ENCODE measurements at places on chromosomes 1 and 21.

DNA sequence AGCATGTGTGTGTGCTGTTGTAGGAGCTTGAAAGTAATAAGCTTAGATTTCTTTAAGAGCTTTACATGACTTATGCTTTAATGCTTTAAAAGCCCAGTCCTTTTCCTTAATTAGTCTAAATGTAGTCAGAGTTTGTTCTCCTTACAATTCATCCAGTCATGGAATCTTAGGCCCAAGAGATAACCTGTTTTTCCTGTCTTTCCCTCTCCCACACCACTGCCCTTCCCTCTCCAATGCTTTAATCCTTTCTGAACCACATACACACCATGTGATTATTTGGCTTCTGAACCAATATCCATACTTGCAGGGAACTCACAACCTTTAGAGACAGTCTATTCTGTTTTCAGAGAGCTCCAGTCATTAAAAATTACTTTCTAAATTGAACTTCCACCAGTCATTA, 37.6 kb downstream of the ALG6 start:
- no peak for DNase-seq

DNA sequence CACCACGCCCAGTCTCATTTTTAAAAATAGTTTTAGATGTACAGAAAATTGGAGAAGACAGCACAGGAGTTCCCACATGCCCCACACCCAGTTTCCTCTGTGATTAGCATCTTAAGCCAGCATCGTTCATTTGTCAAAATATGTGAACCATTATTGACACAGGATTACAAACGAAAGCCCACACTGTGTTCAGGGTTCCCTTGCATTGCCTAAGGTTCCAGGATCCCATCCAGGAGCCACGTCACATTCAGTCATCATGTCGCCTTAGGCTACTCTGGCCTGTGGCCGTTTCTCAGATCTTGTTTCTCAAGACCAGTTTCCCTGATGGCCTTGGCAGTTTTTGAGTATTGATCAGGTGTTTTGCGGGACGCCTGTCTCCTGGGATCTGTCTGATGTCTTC, 34.7 kb upstream of the TNFRSF1B start:
- DNase-seq = no peak

- no peak for DNase-seq
Measured at GRCh38 chr1:100230765-100231164, 18.9 kb downstream of the DBT start.

DNA sequence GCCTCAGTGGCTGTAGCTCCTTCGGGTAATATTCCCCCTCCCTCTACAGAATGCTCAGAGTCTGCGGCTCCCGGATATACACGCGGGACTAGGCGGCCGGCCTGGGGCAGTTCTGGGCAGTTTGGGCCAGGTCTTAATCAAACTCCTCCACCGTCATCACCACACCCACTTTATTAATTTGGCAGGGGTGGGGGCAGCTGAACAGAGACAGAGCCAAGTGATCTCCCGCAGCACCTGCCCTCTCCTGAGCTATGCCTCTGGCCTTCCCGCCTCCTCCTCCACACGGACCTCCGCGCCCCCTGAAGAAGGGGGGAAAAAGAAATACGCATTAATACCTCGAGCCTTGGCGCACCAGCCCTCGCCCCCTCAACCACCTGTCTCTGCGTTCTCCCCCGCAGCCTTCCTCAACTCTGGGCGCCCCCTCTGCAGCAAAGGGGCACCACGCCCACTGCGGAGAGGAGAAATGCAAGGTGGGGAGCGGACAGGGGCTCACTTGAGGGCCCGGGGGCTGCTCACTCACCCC, 42.6 kb downstream of the CD34 start:
- peak; percentile 24 for DNase-seq

DNA sequence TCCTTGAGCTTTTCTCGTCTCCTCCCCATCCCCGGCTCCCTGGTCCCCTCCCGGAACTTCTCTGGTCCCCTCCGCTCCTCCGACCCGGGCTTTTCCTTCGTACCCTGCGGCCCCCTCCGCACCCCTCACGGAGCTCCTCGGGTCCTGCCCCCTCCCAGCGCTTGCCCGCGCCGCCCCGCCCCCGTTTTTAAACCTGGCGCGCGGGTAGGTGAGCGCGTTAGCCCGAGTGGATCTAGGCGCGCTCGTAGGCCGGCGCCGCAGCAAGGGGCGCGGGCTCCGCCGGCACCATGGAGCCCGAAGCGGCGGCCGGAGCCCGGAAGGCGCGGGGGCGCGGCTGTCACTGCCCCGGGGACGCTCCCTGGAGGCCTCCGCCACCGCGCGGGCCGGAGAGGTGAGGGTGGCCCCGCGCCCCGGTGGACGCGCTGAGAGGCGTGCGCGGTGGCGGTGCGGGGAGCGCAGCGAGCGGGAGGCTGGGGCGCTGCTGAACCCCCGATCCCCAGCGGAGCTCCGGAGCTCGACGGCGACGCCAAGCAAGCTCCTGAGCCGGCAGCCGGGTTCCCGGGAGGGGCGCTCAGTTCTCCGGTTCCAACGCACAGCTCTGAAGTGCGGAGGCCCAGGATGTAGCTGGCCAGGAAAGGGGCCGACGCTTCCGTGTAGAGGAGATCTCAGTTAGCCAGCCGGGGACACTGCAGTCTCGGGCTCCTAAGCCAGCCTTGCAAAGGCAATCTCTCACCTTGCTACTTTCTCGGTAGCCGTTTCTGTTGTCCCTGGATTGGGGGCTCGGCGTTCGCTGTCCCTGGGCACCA, at the start of gene RIPPLY3:
TSS of gene RIPPLY3 (plus strand) at position 217 of the 806 bp plus-strand sequence. CDS start at position 288, 71 bp downstream.
- DNase-seq = no peak

- no peak for DNase-seq
Measured at GRCh38 chr1:67590329-67590728, 94.7 kb upstream of the GADD45A start.

- peak; percentile 31 for DNase-seq
Measured at GRCh38 chr1:56516539-56517252, 62.7 kb downstream of the PLPP3 start.

DNA sequence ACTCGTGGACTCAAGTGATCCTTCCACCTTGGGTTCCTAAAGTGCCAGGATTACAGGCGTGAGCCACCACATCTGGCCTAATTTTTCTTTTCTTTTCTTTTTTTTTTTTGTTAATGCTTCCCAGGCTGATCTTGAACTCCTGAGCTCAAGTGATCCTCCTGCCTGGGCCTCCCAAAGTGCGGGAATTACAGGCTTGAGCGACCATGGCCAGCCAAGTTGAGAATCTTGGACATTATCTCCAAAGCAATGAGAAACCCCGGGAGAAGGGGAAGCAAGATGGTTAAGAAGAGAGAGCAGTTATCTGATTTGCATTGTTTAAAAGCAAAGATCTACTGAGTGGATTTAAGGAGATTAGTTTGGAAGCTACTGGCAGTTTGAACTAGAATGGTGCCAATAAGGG, 9.1 kb downstream of the HIPK1 start:
- no peak for DNase-seq

- DNase-seq = no peak
Measured at GRCh38 chr1:18972991-18973390, 16.5 kb upstream of the IFFO2 start.

- DNase-seq = no peak
Measured at GRCh38 chr1:200670242-200671118, 773 bp upstream of the DDX59 start.

DNA sequence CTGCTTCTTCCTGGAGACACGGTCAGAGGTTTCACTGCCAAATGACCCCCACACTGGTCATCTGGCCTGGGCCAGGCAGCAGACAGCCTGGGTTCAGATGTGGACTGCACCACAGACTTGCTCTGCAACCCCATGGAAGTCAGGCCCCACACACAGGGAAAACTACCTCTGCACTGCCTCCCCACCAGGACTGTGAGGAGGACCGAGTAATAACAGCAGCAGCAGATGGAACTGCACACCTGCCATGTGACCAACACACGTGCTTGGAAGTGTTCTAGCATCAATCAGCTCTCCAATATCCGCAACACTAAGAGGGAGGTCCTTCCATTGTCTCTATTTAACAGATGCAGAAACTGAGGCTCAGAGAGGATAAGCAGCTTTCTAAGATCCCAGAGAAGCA, 51.4 kb downstream of the SLC9A1 start:
- peak; percentile 29 for DNase-seq

DNA sequence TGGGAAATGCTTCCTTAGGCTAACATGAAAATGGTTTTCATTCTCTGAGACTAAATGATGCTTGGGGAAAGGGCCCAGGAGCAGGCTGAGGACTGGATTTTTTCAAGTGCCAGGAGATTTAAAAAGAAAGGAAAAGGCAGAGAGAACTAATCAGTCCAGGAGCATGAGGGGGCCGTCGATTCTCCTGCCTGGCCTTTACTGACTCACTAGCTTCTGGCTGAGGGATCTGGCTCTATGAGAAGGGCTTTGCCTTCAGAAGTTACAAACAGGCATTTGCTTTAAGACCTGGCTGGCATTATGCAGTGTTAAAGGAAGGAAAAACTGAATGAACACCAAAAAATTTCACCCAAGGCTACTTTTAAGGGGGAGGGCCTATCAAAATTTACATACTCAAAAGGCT, 359.2 kb downstream of the PBX1 start:
- DNase-seq = no peak

GRCh38 chr1:173365341-173365740, 111.8 kb upstream of the PRDX6 start:
- DNase-seq = no peak

DNA sequence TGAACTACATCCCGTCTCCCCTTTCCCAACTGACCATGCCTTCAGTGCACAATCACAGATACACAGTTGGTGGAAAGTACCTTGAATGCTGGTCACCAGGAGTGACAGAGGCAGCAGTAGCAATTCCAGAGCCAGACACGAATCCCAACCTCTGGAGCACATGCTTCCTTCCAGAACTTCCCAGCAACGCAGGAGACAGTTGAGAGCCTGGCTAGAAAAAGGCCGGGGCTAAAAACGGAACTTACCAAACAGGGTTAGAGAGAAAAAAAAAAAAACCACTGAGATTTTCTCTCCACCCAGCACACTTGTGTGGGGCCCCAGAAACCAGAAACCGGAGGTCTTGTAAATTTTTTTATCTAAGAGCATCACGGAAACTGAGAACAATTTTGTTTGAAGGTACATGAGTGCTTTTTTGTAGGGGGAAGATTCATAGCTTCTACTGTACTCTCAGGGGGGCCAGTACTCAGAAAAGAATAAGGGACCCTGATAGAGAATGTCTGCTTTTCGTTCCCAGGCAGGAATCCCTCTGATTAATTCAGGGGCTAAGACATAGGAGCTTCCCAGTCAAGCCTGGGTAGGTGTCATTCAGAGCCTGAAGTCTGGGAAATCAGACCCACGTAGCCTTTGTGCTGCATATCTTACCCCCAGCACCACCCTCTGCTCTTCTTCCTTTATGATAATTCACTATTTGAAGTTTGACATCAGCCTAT, at the start of gene CD48:
TSS of gene CD48 (minus strand) at position 221 of the 710 bp plus-strand sequence. CDS start at position 162, 59 bp downstream.
- DNase-seq = peak; percentile 92

- no peak for DNase-seq
Measured at GRCh38 chr1:25695771-25696311, 79.2 kb downstream of the MAN1C1 start.

DNA sequence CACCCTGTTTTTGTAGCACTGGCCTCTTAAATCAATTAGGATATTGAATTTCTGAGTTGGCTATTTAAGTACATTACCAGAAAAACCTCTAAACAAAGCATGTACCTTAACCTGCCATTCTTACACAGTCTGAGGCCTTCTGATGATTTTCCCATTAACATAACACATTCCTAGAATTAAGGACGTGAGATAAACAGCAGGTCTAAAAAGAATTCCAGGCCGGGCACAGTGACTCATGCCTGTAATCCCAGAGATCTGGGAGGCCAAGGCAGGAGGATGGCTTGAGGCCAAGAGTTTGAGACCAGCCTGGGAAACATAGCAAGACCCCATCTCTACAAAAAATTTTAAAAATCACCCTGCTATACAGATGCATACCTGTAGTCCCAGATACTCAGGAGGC, 18.0 kb upstream of the LRRC8D start:
- no peak for DNase-seq

- DNase-seq = peak; percentile 70
Measured at GRCh38 chr1:3727042-3727824, 25.0 kb upstream of the CCDC27 start.

DNA sequence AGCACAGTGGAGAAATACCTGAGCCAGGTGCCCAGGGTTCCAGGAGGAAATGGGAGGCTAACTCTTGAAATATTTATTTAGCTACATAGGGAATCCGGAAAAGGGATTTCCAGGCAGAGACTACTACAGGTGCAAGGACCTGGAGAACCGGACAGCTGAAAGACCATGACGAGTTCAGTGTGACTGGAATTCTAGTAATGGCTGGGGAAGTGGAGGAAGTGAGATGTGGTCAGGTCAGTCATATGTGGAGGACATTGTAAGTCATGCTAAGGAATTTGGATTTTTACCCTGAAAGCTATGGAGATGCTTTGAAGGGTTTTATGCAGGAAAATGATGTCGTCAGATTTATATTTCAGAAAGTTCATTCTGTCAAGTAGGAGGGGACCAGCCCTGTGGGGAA, 1.8 kb downstream of the CAP1 start:
- DNase-seq = no peak

DNA sequence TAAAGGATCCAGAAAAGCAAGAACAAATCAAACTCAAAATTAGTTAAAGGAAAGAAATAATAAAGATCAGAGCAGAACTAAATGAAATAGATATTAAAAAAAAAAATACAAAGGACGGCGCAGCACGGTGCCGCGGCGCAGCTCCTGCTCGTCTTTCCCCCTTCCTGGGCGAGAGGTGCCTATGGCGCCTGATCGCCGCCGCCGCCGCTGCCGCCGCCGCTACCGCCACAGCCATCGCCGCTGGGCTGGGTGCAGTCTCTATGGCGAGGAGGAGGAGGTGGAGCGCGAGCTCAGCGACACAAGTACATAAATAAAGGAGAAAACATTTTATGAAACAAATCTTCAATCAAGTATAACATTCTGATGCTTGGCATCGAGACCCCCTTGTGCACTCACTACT, 77.6 kb upstream of the VANGL1 start:
- no peak for DNase-seq

- DNase-seq = no peak
Measured at GRCh38 chr1:64575881-64576676, 106.2 kb downstream of the CACHD1 start.

DNA sequence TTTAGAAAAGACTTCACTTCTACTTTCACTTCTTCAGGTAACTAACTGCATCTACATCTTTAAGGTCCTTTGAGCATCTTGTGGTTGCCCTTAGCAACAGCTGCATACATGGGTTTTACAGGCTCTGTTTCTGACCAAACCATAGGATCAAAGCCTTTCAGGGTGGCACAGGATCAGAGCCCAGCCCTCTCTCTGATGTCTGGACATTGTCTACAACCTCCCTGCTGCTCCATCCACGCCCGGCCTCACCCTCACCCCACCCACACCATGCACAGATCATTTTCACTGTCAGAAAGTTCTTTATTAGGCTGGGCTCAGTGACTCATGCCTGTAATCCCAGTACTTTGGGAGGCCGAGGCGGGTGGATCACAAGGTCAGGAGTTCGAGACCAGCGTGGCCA, 5.2 kb downstream of the NCF2 start:
- DNase-seq = peak; percentile 40
